Esophagus muscularis mucosa (tissue), 4 donors: ENCODE measurements at places on chromosomes 4 and X. TPM values are rescaled to one million over a fixed set of nuclear protein-coding genes. Genes with fewer than 3 reads are reported as not detected.

- DNase-seq: peak; percentile 90
These were observed at the start of gene ZDHHC15 for GRCh38 chrX:75522565-75523431. Gene ZDHHC15 (minus strand): TSS chrX:75523037. CDS start chrX:75523024, 13 bp downstream.

DNA sequence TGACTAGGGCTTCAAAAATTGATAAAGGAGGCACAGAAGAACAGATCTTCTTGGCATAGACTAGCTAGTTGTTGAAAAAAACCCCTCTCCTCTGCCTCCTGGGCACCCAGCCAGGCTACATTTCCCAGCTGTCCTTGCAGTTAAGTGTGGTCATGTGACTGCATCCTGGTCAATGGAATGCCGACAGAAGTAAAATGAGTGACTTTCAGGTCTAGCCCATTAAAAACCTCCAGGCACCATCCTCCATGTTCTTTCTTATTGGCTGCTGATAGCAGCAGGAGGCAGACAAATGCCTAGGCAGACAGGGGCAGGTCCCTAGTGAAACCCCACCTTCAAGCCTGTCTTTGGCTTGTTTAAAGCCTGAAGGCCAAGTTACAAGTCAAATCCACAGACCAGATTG is 35.3 kb downstream of the ATXN3L start:
- no peak for DNase-seq

DNA sequence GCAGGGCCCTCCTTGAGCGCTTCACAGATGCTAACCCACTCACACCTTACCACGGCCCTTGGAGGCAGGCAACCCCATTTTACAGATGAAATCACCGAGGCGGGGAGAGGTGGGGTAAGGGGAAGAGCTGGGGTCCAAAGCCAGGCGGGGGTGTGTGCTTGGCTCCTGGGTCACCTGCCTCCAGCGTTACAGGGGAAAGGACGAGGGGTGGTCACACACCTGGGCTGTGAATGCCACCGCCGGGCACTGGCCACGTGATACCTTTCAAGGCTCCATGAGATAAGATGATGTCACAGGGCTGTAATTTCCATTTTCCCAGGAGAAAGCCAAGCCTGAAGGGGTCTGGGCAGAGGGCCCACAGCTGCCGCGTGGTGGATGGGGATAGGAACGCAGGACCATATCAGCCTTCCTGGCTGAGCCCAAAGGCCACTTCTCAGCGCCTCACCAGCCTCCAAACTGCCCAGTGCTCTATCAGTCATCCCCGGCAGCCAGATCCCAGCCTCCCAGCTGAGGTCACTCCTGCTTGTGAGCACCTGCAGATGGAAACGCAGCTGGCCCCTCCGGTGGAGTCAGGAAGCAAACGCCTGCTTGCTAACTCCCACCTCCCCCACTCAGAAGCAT is 62.4 kb upstream of the CRMP1 start:
- DNase-seq: no peak

GRCh38 chr4:148426643-148427042 is 15.6 kb downstream of the NR3C2 start:
- DNase-seq: no peak

GRCh38 chr4:101035487-101035886 is 311.8 kb downstream of the PPP3CA start:
- no peak for DNase-seq

Gene MTNR1A
- total RNA-seq: not detected

Gene TMSB15A
- total RNA-seq: not detected

Gene ALB
- total RNA-seq: not detected

Gene TGIF2LX
- total RNA-seq: not detected

Gene ADAMTS3
- 1.1 TPM for total RNA-seq

Gene ZNF718
- 5.6 TPM for total RNA-seq

Gene USP17L12
- not detected for total RNA-seq

Gene PHEX
- 0.66 TPM for total RNA-seq

Gene ARMCX5
- total RNA-seq: 11.1 TPM
